ENCODE measurements at places on chromosomes 5 and 9.

DNA sequence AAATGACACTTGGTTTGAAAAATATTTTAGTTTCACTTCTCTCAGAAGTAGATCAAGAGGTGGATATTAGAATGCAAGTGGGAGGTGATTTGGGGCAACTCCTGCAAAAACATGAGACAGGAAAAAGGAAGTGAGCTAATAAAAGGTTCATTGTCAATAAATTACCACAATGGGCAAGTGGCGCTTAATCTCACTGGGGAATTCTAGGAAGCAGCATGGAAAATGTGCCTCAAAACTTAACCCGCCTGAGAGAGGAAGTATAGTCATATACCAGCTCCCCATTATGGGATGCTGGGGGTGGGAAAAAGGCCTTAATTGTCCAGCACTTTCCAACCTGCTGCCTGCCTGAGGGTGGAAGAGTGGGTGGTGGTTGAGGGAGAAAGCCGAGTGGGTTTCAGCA, 204.1 kb downstream of the ELAVL2 start:
- H3K27ac ChIP-seq = no peak overlapping the region
- H3K27me3 ChIP-seq = no peaks in the 10 kb centered on the region
- no peaks in the 10 kb centered on the region for H3K4me1 ChIP-seq
- H3K4me3 ChIP-seq = no peak overlapping the region

DNA sequence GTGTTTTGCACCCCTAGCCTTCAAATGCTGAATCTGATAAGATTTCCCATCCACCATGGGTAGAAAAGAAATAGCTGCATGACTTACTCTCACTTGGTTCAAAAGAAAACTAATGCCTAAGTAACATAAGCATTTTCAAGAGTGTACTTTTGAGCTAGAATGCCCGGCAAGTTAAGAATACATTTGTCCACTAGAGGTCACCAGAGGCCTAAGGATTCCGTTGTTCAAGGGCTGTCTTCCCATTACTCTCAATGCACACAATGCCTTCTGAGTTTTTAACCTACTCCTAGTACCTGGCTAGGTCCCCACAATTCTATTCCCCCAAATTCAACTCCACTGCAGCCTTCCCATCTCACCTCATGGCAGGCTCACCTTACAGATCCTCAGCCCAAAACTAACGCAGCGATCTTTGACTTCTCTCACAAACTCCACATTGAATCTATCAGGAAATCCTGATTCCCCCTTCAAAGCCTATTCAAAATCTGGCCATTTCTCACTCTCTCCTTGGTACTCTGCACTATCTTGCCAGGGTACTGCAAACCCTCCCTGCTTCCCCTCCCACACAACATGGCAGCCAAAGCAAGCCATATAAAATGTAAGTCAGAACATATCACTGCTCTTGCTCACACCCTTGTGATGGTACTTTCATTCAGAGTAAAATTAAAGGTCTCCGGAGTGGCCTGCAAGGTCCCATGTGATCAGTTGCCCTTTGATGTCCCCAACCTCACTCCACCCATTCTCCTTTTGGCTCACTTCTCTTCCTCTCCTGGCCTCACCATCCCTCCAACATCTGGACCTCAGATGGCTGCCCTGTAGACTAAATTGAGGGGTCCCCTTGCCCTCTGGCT, 13.4 kb downstream of the OXCT1 start:
- H3K4me1 ChIP-seq = peaks cover 27% of the 10 kb centered on the region
- no peaks in the 10 kb centered on the region for H3K27me3 ChIP-seq
- H3K27ac ChIP-seq = no peak overlapping the region
- H3K4me3 ChIP-seq = no peak overlapping the region
- peaks cover 31% of the 10 kb centered on the region for H3K36me3 ChIP-seq
- peak; percentile 46 for DNase-seq

DNA sequence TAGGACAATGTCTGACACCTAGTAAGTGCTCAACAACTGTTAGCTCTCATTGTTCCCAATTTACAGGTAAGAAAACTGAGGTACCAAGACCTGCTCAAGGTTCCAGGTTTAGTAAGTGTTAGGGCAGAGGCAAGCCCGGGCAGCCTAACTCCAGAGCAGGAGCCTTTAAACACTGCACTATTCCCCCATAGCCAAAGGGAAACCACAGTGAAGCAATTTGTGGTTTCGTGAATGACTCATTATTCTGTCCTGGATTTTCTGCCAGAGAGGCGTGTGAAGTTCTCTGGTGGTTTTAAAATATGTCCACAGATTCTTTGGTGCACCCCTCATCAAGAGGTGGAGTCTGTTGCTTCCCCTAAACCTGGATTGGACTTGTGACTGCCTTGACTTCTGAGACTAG, 1.0 kb upstream of the MCC start:
- H3K36me3 ChIP-seq = peaks cover 3% of the 10 kb centered on the region
- peak; percentile 10 for DNase-seq
- H3K27me3 ChIP-seq = peaks cover 74% of the 10 kb centered on the region
- H3K4me1 ChIP-seq = peaks cover 26% of the 10 kb centered on the region

GRCh38 chr9:126875756-126876510, 15.5 kb downstream of the ZBTB34 start:
- H3K27me3 ChIP-seq = no peaks in the 10 kb centered on the region
- H3K4me3 ChIP-seq = no peak overlapping the region
- H3K36me3 ChIP-seq = peaks cover 21% of the 10 kb centered on the region

- H3K36me3 ChIP-seq = no peaks in the 10 kb centered on the region
- H3K4me3 ChIP-seq = no peak overlapping the region
- no peak overlapping the region for H3K27ac ChIP-seq
- H3K4me1 ChIP-seq = no peaks in the 10 kb centered on the region
- no peaks in the 10 kb centered on the region for H3K27me3 ChIP-seq
- DNase-seq = no peak
Observed at GRCh38 chr5:30001826-30002225, 1191.7 kb upstream of the CDH6 start.

DNA sequence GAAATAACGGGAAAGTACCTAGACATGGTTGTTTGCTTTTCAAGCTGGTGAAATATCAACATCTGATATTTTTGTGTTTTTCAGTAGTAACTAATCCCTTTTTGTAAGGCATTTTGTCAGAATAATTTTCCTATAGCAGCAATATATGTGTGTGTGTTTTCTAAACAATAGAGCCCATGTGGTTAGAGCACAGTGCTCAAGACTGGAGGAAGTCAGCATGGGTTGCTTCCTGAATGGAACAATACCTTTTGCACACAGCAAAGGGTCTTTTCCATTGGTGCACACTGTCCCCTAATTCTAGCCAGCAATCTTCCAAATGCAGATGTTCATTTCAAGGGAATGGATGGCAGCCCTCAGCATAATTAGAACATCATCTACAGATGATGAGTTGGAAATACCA, 270.1 kb downstream of the AOPEP start:
- H3K36me3 ChIP-seq = no peaks in the 10 kb centered on the region
- H3K27ac ChIP-seq = no peak overlapping the region
- H3K27me3 ChIP-seq = peaks cover 20% of the 10 kb centered on the region
- DNase-seq = no peak
- no peak overlapping the region for H3K4me3 ChIP-seq
- no peaks in the 10 kb centered on the region for H3K4me1 ChIP-seq

Data from activated T-helper 1 cell treated with anti-CD3 and anti-CD28 coated beads, Interleukin-12 subunit alpha, Interleukin-12 subunit beta, Interleukin-2, Interleukin-4 antibody, amounts not matched to agents 30 ng/mL and 10 ng/mL and 1 ng/mL, durations not matched to agents 14 hours and 24 hours and 36 hours (primary cell).